ENCODE measurements at places on chromosomes 2 and 18.

DNA sequence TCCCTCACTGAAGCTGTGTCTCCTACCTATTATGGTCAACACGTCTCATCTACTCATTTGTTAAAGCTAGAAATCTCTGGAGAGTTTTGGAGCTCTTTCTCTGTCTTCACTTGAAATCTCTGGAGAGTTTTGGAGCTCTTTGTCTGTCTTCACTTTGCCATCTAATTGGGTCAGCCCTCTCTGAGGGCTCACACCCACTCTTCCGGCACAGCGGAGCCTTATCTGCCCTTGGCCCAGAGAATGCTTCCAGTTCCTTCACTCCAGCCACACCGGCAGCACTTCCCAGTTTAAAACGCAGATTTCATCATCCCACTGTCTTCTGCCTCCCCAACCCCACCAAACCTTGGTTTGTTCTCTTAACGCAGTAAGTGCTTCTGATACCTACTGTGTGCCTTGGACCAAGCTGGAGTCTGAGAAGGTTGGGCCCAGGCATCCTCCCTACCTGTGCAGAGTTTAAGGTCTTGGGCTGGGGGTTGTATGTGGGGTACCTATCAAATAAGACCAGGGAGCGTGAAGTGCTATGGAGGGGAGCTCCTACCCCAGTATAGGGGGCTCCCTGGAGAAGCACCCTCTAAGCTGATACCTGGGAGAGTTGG is 5.0 kb downstream of the HPCAL1 start:
- no peak for DNase-seq

GRCh38 chr2:101517758-101518271 is 42.9 kb upstream of the RFX8 start:
- no peak for DNase-seq

DNA sequence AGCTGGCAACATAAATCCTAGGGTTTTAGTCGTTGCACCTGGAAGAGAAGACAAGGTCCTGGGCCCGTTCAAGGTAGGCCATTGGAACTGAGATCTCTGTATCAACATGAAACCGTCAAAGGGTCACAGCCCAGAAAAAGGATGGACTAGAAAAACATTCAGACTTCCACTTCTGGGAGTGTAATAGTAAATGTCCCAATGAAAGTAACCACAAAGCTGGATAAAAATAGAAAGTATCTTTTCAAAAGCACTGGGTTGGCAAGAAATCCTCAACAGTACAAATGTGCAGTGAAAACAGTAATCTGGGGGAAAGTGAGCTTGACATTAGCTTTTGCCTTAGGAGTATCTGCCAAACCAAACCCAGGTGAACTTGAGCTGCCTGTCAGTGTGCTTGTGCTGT is 12.9 kb downstream of the CGREF1 start:
- DNase-seq, result no peak

DNA sequence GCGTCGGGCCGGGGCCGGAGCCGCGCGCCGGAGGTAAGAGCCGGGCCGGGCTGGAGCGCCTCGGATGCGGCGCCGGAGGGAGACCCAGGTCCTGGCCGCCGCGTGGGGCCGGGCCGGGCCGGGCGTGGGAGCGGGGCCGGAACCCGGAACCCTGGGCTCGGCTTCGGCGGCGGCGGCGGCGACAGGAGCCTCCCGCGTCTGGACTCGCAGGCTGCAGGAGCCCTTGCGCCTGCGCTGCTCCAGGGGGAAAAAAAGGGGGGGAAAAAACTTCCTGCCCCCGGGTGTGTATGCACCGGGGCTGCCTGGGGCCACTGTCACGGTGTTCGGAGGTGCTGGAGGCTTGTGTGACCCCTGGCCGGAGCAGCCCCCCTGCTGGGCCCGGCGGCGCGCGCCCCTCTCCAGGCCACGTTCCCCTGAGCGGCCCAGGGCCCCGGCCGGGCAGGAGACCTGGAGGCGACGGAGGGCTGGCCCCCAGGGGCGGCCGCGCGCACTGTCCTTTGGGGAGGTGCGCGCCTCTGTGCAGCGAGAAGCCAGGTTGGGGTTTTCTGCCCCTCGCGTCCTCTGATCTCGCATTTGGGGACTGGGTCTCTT is 864 bp downstream of the KLHL29 start:
- DNase-seq, result peak; percentile 32

- peak; percentile 71 for DNase-seq
Observed at GRCh38 chr2:120867290-120868241, 131.9 kb downstream of the GLI2 start.

- no peak for DNase-seq
Observed at GRCh38 chr18:51363384-51363783, 165.9 kb upstream of the MEX3C start.

DNA sequence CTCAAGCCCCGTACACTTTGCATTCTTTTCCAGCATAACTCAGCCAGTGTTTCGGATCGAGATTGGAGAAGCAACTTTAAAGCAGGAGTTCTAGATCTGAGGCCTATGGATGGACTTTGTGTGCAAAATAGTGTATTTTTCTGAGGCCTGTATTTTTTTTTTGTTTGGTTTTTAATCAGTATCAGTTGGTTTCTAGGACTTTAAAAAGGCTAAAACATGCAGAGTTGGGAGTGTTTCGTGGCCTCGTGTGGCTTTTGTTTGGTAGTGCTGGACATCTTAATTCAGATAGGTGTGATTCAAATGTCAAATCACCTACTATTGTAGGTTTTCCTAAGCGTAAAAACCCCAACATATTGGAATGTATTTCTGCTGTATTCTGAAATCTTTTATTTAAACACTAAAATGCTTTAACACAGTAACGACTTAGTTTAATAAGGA is 282 bp upstream of the PUS10 start:
- DNase-seq, result no peak

DNA sequence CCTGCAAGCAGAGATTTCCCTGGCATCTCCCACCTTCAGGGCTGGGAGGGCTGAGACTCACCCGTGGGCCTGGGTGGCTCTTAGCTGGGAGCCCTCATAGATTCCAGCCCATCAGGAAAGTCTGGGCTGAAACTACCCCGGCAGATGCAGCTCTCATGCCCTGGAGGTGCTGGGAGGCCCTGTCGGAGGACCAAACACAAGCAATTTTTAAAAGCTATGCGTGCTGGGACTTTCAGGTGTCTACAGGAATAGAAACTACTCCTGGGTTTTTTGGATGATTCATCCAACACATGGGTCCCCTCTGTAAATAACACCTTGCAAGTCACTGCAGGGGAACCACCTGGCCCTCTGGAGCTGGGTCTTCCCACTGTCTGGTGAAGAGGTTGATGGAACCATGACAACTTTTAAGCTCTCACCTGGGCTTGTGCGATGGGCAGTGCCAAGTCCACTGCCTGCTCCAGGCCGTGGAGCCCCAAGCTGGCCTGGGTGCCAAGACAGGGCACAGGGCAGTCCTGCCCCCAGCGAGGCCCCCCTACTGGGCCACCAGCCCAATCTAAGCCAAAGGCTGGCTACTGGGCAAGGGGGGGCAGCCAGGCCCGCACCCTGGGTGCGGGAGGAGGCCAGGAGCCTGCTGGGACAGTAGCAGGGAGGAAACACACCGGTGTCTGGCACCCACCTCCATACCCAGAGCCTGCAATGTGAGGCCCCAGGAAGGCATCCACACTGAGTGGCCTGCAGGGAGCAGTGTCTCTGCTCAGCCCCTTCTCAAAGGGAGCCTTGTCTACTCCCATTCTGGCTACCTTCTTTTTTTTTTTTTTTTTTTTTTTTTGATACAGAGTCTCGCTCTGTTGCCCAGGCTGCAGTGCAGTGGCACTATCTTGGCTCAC is 1.1 kb upstream of the GPR55 start:
- DNase-seq, result peak; percentile 57

GRCh38 chr2:28751956-28752630 is 463 bp downstream of the PPP1CB start:
- peak; percentile 29 for DNase-seq

- no peak for DNase-seq
Observed at GRCh38 chr18:76447258-76447890, 47.7 kb downstream of the ZNF516 start.

DNA sequence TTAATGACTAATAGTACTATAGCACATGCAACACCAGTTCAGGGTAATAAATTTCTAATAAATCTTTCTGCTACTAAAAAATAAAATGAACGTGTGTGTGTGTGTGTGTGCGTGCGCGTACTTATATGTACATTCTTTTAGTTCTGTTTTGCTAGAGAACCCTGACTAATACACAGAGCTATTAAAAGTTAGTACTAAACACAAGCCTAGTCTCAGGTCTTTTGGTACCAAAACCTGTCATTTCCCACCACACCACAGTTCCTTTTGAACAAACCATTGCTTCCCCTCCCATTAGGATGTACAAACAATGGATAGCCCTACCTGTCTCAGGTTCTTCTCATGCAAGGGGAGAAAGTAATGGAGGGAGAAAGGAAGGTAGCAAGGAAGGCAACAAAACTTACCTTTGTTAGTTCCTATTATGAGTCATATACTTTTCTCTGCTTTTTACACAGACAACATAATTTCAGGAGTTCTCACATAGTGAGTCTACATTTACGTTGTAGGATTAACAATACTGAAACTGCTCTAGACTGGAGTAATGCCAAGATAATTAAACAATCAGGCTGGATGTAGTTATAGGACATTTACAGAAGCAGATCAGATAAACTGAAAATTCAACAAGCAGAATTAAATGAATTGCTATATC is 427.2 kb downstream of the KCNJ3 start:
- DNase-seq, result no peak

GRCh38 chr2:176732780-176733179 is 463.5 kb downstream of the MTX2 start:
- no peak for DNase-seq

GRCh38 chr2:174343623-174344455 is 9.1 kb downstream of the SP9 start:
- peak; percentile 48 for DNase-seq

GRCh38 chr18:9280849-9281248 is 53.7 kb upstream of the TWSG1 start:
- no peak for DNase-seq

DNA sequence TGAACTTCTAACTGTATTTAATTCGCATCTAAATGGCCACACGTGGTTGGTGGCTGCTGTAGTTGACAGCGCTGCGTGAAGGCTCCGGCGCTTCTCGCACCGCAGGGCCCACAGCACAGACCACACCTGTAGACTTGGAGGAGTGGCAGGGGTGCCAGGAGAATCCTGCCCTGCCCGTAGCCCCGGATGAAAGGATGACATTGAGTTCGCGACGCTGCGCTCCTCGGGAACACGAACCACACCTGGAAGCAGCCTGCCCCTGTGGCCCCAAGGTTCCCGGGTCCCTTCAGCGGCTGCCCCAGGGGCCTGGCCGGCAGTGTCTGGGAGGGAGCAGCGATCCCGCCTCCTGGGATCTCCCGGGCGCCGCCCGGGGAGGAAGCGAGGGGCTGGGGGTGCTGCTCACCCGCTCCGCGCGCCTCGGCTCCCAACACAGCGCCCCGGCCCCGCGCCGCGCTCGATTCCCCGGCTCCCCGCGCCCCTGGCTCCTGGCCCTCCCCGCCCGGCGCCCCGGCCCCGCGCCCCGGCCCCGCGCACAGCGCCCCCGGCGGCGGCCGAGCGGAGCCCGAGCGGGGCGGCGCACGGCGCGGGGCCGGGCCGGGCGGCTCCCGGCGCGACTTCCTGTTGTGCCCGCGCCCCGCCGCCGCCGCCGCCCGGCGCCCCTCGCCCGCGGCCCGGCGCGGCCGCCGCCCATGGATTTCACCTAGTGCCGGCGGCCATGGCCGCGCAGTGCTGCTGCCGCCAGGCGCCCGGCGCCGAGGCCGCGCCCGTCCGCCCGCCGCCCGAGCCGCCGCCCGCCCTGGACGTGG is at the start of gene RNPEPL1:
Gene RNPEPL1, plus strand, starts transcription at position 613 of the 806 bp plus-strand sequence. Its CDS starts 103 bp downstream, at position 716.
- no peak for DNase-seq

- no peak for DNase-seq
Observed at GRCh38 chr2:48089644-48090043, 183.3 kb upstream of the FBXO11 start.

- no peak for DNase-seq
Observed at GRCh38 chr2:7348761-7349160, 431.5 kb downstream of the RNF144A start.
